NCI-H1105 treated with DMSO at 0.1 percent for 48 hours (cell line): ENCODE measurements at places on chromosomes 1 and 21.
A peak's percentile ranks its signal among the peaks of the same experiment; 100 is the strongest.

GRCh38 chr1:32925403-32926162, 24.4 kb upstream of the TMEM54 start:
- DNase-seq = no peak

GRCh38 chr1:184757406-184757805, 2.7 kb upstream of the EDEM3 start:
- no peak for DNase-seq

GRCh38 chr1:209882942-209883340, 55.1 kb upstream of the SYT14 start:
- no peak for DNase-seq

- peak; percentile 39 for DNase-seq
These were observed 16.4 kb downstream of the LDLRAD1 start for GRCh38 chr1:54001591-54001990.

DNA sequence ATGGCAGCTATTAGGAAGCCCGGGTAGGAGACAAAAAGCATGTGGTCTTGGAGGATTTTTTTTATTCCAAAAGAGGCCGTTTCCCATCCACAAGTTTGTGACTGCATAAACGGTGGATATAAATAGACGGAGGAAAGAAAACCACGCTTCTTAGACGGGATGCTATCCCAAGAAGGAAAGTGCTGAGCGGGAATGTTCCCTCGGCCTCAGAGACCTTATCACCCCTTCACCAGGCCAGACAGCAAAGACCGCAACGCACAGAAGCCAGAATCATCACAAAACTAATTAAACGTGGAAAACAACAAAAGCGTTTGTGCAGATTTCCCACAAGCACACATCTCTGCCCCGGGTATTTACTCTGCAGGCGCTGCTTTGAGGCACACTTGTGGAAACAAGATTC, 43.2 kb downstream of the HLCS start:
- no peak for DNase-seq

- no peak for DNase-seq
These were observed 12.8 kb downstream of the RRP15 start for GRCh38 chr1:218297867-218298266.

DNA sequence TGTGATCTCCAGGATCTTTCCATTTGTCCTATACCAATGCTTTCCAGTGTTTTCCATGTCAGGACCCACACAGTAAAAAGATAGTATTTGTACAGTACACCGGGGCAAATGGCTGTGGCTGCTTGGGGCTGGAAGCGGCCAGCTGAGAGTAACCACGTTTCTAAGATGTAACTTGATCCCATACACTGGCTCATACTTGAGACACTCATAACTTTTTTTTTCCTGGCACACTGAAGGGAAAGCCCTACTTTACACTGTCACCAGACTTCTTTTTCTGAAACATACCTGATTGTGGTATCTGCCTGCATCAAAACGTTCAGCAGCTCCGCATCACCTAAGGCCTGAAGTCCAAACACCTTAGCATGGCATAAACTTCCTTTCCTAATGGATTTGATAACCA, 21.6 kb downstream of the VPS13D start:
- no peak for DNase-seq

DNA sequence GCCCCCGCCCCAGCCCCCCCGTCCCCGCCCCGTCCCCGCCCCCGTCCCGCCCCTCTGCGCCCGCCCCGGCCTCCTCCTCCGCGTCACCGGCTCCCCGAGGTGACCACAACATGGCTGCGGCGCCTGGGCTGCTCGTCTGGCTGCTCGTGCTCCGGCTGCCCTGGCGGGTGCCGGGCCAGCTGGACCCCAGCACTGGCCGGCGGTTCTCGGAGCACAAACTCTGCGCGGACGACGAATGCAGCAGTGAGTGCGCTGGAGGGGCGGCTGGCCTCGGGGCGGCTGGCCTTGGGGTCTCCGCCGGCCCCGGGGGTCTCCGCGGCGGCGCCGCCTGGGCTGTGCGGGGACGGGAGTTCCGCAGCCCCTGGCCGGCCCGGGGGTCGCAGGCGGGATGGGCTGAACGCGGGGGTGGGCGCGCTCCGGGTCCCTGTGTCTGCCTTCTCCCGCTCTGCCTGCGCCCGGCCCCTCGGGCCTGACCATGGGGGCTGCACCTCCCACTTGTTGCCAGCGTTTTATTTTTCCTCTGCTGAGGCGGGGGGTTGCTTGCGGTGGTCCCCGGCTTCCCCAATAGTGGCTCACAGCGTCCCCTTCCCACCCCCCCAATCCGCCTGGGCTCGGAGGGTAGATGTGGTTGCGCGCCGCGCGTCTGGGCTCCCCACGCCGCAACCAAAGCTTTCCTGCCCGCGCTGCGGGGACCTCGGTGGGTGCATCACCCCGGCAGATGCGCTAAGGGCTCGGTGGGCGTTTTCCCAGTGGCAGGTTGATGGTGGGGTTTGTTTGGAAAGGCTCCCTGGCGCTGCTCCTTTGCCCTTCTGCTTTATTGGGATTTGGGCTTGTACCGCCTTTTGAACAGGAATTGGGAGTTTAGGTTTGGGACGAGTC, at the start of gene MIA3:
Gene MIA3 (plus strand): TSS at position 97 of the 879 bp plus-strand sequence. CDS start 14 bp downstream, at position 111.
- DNase-seq = peak; percentile 78

DNA sequence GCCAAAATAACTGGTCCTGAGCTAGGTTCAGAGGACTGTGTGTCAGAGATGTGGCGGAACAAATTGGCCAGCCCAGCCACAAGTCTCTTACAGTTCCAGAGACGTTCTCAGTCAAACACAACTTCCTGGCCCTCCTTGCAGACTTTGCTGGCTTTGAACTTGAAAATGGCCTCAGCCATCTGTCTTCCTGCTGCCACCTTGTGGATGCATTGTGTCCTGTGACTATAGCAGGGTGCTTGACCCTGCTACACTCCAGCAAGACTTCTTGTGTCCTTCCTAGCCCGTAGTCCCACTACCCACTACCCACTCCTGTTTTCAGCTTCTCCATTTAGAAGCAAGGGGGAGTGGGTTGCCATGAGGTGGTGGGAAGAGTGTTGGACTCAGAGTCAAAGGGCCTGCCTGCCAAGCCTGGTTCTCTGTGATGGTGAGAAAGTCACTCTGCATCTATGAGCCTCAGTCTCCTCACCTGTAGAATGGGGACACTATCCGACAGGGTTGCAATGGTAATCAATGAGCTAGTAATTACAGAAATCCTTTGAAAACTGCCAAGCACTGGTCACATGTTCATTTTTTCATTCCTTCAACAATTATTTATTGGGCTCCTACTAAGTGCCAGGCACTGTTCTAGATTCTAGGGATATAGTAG, 109.9 kb downstream of the IGSF21 start:
- peak; percentile 35 for DNase-seq

- DNase-seq = no peak
These were observed 16.9 kb upstream of the THRAP3 start for GRCh38 chr1:36207339-36207738.

DNA sequence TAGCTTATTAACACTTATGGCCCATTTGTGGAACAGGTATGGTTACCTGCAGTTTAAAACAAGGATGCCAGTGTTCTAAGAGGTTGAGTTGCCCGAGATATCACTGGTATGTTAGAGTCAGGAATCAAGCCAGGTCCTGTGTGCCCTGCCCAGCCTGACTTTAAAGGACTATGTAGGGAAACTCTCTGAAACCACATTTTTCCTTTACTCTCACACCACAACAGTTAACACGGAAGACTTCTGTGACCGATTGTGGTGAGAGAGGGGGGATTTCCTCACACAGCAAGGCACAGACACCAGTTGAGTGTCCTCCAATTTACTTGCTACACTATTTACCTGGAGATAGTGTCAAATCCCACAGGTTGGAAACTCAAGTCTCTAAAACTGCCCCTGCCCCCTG, 47.8 kb downstream of the UCK2 start:
- no peak for DNase-seq

- DNase-seq = no peak
These were observed 6.7 kb downstream of the MPL start for GRCh38 chr1:43344267-43344850.

DNA sequence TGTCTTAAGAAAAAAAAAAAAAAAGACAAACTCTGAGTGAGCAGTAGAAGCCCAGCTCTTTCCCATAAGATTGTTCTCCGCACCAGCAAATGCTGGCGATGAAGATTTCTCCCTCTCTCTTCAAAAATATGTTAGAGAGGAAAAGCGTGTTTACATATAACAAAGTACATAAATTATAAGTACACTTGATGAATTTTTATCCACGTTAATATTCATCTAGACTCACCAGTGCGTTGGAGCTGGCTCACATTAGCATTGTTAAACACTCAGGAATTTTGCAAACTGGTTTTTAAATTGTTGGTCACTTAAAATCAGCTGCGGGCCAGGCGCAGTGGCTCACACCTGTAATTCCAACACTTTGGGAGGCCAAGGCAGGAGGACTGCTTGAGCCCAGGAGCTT, 56.0 kb downstream of the RUNX3 start:
- no peak for DNase-seq

DNA sequence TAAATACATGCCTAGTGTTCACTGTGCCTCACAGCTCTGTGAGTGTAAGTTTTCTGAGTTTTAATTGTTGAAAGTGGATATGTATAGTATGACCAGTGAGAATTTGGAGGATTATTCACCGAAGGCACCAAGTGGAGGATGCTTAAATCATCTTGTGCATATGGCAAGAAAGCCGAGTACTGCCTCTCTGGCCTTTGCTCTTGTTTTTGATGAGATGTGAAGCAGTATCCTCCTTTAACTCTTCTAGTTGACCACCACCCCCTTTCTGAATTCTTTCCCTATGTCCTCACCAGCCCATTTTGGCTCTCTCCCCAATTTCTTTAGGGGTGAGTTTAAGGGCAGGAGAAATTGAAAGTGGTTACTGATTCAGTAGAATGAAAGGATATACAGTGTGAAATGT, 130.4 kb downstream of the SYT2 start:
- no peak for DNase-seq

GRCh38 chr1:54701996-54702395, 13.7 kb upstream of the TTC4 start:
- DNase-seq = no peak

GRCh38 chr1:36829961-36830360, 204.4 kb downstream of the GRIK3 start:
- no peak for DNase-seq
